ENCODE measurements at places on chromosomes 16 and 17.
A peak's percentile ranks its signal among the peaks of the same experiment; 100 is the strongest.

- no peak overlapping the region for H3K4me3 ChIP-seq
- no peaks in the 10 kb centered on the region for H3K4me1 ChIP-seq
- no peak overlapping the region for H3K27ac ChIP-seq
- peak; percentile 65 for DNase-seq
Observed at GRCh38 chr17:32461853-32462617, 17.7 kb downstream of the PSMD11 start.

DNA sequence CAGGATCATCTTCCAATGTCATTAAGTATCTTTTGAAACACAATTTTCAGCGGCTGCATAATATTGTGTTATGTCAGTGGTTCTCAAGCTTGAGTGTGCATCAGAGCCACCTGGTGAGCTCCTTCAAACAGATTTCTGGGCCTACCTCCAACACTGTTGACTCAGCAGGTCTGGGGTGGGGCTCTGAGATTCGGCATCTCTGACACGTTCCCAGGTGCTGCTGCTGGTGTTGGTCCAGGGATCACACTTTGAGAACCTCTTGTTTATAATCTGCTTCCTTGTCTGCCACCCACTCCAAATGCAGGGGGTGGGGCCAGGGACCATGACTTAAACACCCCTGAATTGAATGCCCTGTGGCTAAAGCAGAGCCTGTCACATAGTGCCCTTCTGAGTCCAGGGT is 73.8 kb upstream of the HNF1B start:
- no peak overlapping the region for H3K27ac ChIP-seq
- no peak for DNase-seq
- no peak overlapping the region for H3K4me3 ChIP-seq
- H3K36me3 ChIP-seq: no peaks in the 10 kb centered on the region
- peaks cover 8% of the 10 kb centered on the region for H3K27me3 ChIP-seq
- peaks cover 4% of the 10 kb centered on the region for H3K4me1 ChIP-seq

DNA sequence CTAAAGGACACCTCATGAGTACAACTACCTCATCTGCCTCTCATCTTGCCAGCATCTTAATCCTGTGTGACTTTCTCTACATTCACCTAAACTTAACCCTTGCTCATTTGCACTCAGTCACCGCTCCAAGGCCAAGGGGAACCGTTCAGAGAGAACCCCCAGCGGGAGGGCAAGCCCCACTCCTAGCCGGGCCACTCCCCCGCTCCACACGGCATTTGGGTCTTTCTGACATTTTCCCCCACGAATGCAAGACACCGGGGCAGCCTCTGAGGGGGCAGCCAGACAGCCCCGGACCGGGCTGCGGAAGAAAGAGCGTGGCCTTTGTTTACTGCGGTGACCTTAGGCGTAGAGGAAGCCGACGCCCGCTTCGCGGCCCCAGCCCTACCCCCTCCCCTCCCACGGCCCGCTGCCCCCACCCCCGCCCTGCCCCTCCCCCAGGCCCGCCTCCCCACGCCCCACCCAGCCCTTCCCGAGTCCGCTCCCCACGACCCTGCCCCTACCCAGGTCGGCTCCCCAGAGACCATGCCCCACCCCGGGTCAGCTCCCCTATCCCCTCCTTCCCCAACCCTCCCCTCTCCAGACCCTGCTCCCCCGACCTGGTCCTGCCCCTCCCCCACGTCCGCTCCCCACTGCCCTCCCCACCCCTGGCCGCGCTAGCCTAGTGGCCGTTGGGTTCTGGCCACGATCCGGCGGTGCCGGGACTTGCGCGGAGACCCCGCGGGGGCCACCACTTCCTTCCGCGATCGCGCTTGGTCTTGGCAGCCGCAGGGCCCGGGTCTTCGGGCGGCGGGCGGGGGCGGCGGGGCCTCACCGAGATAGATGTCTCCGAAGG is 789 bp downstream of the CSNK1D start:
- H3K4me3 ChIP-seq: peak overlapping the region; percentile 75
- peak; percentile 57 for DNase-seq

- peaks cover 16% of the 10 kb centered on the region for H3K4me1 ChIP-seq
- peak; percentile 74 for DNase-seq
- no peaks in the 10 kb centered on the region for H3K27me3 ChIP-seq
Observed at GRCh38 chr17:55895112-55895759, 144.4 kb downstream of the PCTP start.

- no peak overlapping the region for H3K4me3 ChIP-seq
- H3K27ac ChIP-seq: peak overlapping the region; percentile 88
Observed at GRCh38 chr17:57406981-57407286, 150.6 kb downstream of the MSI2 start.

- H3K36me3 ChIP-seq: peaks cover 35% of the 10 kb centered on the region
- H3K4me1 ChIP-seq: peaks cover 25% of the 10 kb centered on the region
- H3K27ac ChIP-seq: no peak overlapping the region
Observed at GRCh38 chr16:3235856-3236669, 1.1 kb upstream of the ZNF200 start.

DNA sequence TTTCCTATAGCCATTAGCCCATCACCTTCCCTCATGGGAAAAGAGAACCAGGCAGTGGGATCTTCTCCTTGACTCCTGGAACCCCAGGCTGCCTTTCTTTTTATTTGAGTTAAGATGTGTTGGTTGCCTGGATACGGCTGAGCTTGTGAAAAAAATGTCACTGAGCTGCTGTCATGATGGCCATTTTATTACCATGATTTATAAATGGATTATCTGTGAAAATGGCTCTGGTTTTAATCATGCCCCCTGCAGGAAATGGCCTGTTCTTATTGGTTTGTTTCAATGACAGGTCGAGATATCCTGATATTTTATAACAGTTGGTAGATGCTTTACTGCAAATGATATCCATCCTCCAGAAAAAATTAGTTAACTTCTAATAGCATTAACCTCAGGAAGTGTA is 640.4 kb downstream of the CDH11 start:
- no peaks in the 10 kb centered on the region for H3K4me1 ChIP-seq
- no peak overlapping the region for H3K27ac ChIP-seq
- no peaks in the 10 kb centered on the region for H3K27me3 ChIP-seq
- no peak overlapping the region for H3K4me3 ChIP-seq
- no peaks in the 10 kb centered on the region for H3K36me3 ChIP-seq

- no peak overlapping the region for H3K4me3 ChIP-seq
- H3K27ac ChIP-seq: no peak overlapping the region
- H3K36me3 ChIP-seq: no peaks in the 10 kb centered on the region
- no peak for DNase-seq
Observed at GRCh38 chr16:50272687-50273381, 6.5 kb downstream of the ADCY7 start.
